ENCODE measurements at places on chromosomes 5 and 9.
A peak's percentile ranks its signal among the peaks of the same experiment; 100 is the strongest.

GRCh38 chr5:172686539-172687390, 45.7 kb downstream of the NEURL1B start:
- no peaks in the 10 kb centered on the region for H3K36me3 ChIP-seq
- H3K4me3 ChIP-seq: no peak overlapping the region
- H3K4me1 ChIP-seq: peaks cover 74% of the 10 kb centered on the region
- H3K27ac ChIP-seq: peak overlapping the region; percentile 69

GRCh38 chr5:60673334-60673733, 26.6 kb downstream of the DEPDC1B start:
- H3K4me1 ChIP-seq: no peaks in the 10 kb centered on the region
- H3K36me3 ChIP-seq: no peaks in the 10 kb centered on the region
- no peaks in the 10 kb centered on the region for H3K27me3 ChIP-seq
- no peak overlapping the region for H3K4me3 ChIP-seq
- DNase-seq: no peak
- H3K27ac ChIP-seq: no peak overlapping the region

GRCh38 chr9:129945314-129945713, 97.7 kb downstream of the FNBP1 start:
- H3K27me3 ChIP-seq: no peaks in the 10 kb centered on the region
- no peak for DNase-seq
- H3K4me3 ChIP-seq: no peak overlapping the region
- peak overlapping the region; percentile 66 for H3K27ac ChIP-seq

GRCh38 chr5:131260895-131261294, 3.0 kb upstream of the CDC42SE2 start:
- H3K27ac ChIP-seq: no peak overlapping the region
- no peak overlapping the region for H3K4me3 ChIP-seq
- H3K36me3 ChIP-seq: no peaks in the 10 kb centered on the region
- no peak for DNase-seq
- no peaks in the 10 kb centered on the region for H3K27me3 ChIP-seq
- H3K4me1 ChIP-seq: no peaks in the 10 kb centered on the region

- H3K36me3 ChIP-seq: no peaks in the 10 kb centered on the region
- no peak overlapping the region for H3K27ac ChIP-seq
- peaks cover 16% of the 10 kb centered on the region for H3K4me1 ChIP-seq
- no peak overlapping the region for H3K4me3 ChIP-seq
- no peaks in the 10 kb centered on the region for H3K27me3 ChIP-seq
Measured at GRCh38 chr9:73059247-73059646, 92.4 kb upstream of the ANXA1 start.

DNA sequence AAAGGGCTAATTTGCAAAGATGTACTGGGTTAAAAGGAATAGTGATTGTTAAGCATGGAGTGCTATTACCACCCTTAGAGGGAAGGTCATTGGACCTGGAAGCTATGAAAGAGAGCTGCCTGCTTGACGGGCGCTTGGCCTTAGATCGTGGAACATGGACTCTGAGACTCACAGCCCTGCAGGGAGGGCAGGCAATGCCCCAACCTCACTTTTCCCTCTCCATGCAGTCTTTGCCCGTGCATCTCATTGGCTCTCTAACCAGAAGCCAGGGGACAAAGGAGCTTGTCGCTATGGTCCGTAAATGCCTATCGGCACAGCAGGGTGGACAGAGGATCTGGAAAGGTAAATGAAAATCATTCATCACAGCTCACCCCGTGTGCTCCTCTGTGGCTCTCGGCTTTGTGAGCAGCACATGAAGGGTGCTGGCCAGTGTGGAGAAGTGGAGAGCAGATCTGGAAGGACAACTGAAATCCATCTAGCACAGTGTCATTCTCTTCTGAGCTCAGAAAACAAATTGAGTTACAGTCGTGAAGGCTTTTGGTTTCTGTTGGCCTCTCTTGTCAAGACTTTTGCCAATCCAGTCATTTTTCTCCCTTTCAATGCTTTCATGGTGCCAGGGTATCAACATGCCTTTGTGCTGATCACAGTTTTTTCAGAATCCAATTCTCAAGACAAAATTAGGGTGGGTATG, 186.2 kb downstream of the SNX18 start:
- H3K36me3 ChIP-seq: no peaks in the 10 kb centered on the region
- peak overlapping the region; percentile 2 for H3K4me3 ChIP-seq
- peak overlapping the region; percentile 71 for H3K27ac ChIP-seq
- H3K4me1 ChIP-seq: peaks cover 34% of the 10 kb centered on the region
- H3K27me3 ChIP-seq: no peaks in the 10 kb centered on the region
- no peak for DNase-seq

- no peak for DNase-seq
- H3K27me3 ChIP-seq: no peaks in the 10 kb centered on the region
- no peaks in the 10 kb centered on the region for H3K36me3 ChIP-seq
- H3K4me3 ChIP-seq: no peak overlapping the region
- no peak overlapping the region for H3K27ac ChIP-seq
Measured at GRCh38 chr9:107700847-107701246, 211.3 kb upstream of the KLF4 start.

DNA sequence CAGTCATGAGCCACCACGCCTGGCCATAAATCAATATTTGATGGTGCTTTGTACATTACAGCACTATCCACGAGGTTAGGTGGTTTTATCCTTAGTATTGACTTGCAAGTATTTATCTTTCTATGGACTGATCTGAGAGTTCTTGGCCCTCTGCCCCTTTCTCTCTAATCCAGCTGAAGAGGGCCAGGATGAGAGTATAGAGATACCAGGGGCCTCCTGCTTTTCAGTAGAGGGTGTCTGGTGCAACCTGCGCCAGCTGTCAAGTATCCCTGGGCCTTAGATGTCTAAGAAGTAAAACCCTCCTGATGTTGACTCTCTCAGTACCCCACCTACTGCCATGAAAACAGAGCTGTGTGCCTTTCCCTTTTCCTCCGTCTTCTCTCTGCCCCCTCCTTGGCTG, 153.4 kb downstream of the SLIT3 start:
- H3K36me3 ChIP-seq: no peaks in the 10 kb centered on the region
- DNase-seq: no peak
- H3K4me3 ChIP-seq: no peak overlapping the region
- H3K27ac ChIP-seq: no peak overlapping the region

GRCh38 chr5:112436144-112436543, 17.1 kb upstream of the EPB41L4A start:
- DNase-seq: no peak
- H3K27me3 ChIP-seq: no peaks in the 10 kb centered on the region
- no peak overlapping the region for H3K4me3 ChIP-seq

DNA sequence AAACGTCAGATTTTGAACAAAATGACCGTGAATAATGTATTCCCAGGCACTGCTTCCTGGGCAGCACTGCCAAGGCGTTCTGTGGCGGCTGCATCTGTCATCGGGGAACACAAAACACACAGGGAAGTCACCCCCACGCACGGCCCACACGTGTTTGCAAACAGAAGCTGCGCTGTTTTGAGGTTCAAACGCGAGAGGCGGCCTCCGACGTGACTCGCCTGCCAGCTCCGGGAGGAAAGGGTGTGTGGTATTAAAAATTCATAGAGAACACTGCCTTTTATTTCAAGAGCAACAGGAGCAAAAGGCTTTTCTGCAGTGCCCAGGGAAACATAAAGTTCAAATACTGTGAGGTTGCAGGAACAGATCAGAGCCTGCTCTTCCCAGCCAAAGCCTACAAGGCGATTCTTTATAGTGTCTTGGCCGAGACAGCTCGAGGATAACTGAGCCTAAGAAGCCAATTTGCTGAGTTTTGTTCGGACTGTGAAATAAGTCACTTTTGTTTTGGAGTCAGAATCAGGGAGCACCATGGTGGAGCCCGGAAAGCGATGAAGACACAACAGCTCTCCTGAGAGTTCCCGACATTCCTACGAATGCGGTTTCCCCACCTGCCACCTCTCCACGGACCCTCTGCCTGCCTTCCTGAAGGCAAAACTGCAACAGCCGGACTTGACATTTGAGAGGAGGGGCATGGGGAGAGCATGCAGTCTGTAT, 115.3 kb upstream of the IRX2 start:
- no peaks in the 10 kb centered on the region for H3K36me3 ChIP-seq
- H3K27me3 ChIP-seq: no peaks in the 10 kb centered on the region
- no peak overlapping the region for H3K27ac ChIP-seq
- H3K4me3 ChIP-seq: no peak overlapping the region
- H3K4me1 ChIP-seq: no peaks in the 10 kb centered on the region

DNA sequence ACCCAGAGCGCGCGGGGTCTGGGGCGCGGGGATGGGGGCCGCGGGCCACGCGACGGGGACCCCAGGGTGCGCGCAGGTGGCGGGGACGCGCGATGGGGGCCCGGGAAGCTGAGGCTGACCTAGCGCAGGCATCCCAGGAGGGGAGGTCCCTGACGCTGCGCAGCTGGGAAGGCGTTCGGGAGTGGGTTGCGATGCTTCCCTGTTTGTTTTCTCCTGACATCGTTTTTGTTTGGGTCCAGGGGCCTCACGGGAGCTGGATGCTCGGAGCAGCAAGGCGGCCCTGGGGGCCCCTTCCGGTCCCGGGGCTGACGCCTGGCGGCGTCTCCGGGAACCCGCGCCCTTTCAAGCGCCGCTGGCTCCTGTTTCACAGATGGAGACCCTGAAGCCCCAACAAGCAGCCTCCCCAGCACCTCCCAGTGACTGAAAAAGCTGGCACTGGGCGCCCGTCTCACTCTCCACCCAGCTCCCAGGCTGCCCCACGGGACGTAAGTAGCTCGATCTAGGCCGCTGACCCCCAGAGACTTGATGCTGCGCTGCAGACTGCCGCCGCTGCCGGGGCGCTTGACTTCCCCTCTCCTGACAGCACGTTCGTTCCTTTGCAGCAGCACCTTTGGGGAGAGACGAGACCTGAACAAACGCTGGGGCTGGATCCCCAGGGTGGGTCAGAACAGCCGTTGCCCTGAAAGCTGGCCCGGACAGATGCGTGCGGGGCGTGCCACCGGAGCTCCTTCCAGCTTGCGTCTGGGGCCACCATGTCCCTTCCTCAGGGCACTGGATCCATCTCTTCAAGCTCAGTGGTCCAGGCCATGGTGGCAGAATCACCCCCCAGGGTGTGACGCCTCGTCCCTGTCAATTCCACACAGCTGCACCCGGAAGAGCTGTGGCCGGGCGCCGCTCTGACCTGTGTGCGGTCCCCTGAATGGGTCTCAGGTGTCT, 593 bp downstream of the BRD3OS start:
- peak overlapping the region; percentile 81 for H3K27ac ChIP-seq
- H3K27me3 ChIP-seq: no peaks in the 10 kb centered on the region
- peak; percentile 38 for DNase-seq
- H3K4me1 ChIP-seq: peaks cover 14% of the 10 kb centered on the region
- peak overlapping the region; percentile 95 for H3K4me3 ChIP-seq
- H3K36me3 ChIP-seq: peaks cover 43% of the 10 kb centered on the region

- peak overlapping the region; percentile 54 for H3K4me3 ChIP-seq
- DNase-seq: no peak
- no peaks in the 10 kb centered on the region for H3K27me3 ChIP-seq
Measured at GRCh38 chr9:133477992-133478850, 678 bp downstream of the SLC2A6 start.

DNA sequence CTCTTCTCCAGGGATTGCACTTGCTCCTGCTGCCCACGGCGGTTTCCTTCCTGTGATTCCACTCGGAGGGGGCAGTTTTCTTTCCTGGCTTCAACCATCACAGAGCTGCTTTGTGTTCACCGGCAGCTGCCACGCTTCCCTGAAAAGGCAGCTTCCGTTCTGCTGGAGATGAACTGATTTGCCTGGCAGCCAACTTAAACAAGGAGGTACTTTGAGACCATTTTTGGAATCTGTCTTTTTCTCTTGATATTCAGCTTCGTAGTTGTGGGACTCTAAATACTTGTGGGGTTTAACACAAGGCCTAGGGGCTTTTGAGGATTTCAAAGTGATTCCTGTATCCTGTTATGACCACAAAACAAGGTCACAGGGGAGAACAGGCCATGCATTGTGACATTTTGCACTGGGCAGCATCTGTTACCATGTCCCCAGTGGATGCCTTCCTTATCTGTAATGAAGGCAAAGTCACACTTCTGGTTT, 192.0 kb downstream of the MTRR start:
- no peak overlapping the region for H3K27ac ChIP-seq
- DNase-seq: no peak
- no peak overlapping the region for H3K4me3 ChIP-seq
- H3K36me3 ChIP-seq: no peaks in the 10 kb centered on the region
- H3K4me1 ChIP-seq: no peaks in the 10 kb centered on the region

GRCh38 chr5:73431204-73431851, 17.2 kb downstream of the FOXD1 start:
- H3K27me3 ChIP-seq: no peaks in the 10 kb centered on the region
- no peak for DNase-seq
- H3K27ac ChIP-seq: no peak overlapping the region
- H3K4me1 ChIP-seq: no peaks in the 10 kb centered on the region

- H3K4me3 ChIP-seq: no peak overlapping the region
- H3K36me3 ChIP-seq: no peaks in the 10 kb centered on the region
- H3K27ac ChIP-seq: peak overlapping the region; percentile 41
- H3K4me1 ChIP-seq: peaks cover 77% of the 10 kb centered on the region
Measured at GRCh38 chr5:78644741-78645300, 3.8 kb downstream of the LHFPL2 start.

DNA sequence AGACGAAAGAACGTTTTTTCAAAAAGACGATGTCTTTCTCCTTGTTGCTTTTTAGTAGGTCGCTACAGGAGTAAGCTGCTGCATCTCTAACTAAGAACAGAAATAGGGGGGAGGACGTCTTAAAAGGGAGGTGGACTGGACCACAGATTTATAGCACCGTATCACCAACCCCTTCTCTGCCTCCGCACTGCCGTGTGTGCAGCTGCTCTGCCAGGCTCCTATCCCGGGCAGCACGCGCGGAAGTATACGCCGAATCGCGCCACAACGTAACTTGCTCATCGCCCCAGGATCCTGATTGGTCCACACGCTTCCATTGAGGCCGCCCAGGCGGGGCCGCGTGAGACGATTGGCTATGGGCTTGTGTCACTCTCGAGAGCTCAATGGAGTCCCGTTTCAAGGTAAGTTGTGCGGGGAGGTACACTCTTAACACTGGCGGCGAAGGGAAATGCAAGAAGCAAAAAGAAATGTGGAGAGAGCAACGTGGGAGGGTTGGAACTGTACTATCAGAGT, at the start of gene ELAVL2:
Gene ELAVL2, minus strand, starts transcription at position 121 of the 510 bp plus-strand sequence. CDS start 64,006 bp downstream, outside the sequence.
- peaks cover 89% of the 10 kb centered on the region for H3K27me3 ChIP-seq
- peaks cover 38% of the 10 kb centered on the region for H3K4me1 ChIP-seq
- no peaks in the 10 kb centered on the region for H3K36me3 ChIP-seq
- DNase-seq: peak; percentile 61

DNA sequence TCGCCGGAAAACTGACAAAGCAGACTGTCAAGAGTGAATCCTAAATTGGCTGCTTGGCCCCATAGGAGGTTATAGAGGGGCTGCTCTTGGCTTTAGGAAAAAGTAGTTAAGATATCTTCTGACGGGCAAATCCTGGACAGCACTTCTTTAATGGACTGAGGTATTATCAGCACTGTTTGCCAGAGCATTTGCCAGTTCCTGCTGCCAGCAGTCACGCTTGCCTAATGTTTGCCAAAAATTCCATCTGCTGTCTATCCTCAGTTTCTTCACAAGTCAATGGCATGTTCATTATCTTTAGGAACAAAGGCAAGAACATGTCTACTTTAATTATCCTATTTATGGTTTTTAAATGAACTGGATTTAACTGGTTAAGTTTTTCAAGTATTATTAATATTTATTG, 25.8 kb upstream of the SREK1 start:
- DNase-seq: no peak
- H3K36me3 ChIP-seq: no peaks in the 10 kb centered on the region
- no peaks in the 10 kb centered on the region for H3K27me3 ChIP-seq
- no peak overlapping the region for H3K27ac ChIP-seq

- H3K27me3 ChIP-seq: no peaks in the 10 kb centered on the region
- H3K27ac ChIP-seq: no peak overlapping the region
- no peaks in the 10 kb centered on the region for H3K36me3 ChIP-seq
- DNase-seq: no peak
- H3K4me3 ChIP-seq: no peak overlapping the region
- peaks cover under 1% of the 10 kb centered on the region for H3K4me1 ChIP-seq
Measured at GRCh38 chr5:39405083-39405843, 19.5 kb downstream of the DAB2 start.

- H3K4me1 ChIP-seq: no peaks in the 10 kb centered on the region
- H3K27me3 ChIP-seq: no peaks in the 10 kb centered on the region
- no peak overlapping the region for H3K27ac ChIP-seq
- no peak overlapping the region for H3K4me3 ChIP-seq
Measured at GRCh38 chr5:57718155-57718554, 235.5 kb upstream of the ACTBL2 start.

Data from tibial artery (tissue), 4 donors.